DMS53 (cell line): ENCODE measurements at places on chromosomes 16 and 17.

DNA sequence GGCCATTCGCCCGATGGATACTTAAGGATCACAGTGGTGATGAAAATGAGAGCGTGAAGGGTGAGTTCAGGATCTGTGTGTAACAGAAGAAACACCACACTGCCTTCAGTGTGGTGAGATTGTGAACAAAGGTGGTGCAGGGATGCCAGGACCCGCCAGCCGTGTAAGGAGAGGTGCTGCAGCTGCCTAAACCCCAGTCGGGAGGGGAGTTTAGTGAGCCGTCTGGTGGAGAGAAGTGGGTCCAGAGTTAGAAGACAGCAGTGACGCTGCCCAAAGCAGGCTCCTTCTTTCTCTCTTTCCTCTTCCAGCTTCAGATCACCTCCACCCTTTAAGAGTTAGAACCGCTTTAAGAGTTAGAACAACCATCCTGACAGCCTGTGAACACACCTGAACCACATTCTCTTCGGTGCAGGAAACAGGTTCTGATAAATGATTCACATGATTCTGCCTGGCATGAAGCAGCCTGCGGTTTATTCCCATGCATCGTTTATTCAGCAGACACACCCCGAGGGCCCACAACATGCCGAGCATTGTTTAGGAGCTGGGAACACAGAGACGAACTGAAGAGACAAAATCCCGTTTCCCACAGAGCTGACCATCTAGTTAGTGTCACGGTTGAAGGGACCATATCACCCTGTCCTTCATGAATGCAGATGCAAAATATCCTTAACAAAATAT lies 84.0 kb upstream of the DNAH17 start:
- DNase-seq, result no peak

DNA sequence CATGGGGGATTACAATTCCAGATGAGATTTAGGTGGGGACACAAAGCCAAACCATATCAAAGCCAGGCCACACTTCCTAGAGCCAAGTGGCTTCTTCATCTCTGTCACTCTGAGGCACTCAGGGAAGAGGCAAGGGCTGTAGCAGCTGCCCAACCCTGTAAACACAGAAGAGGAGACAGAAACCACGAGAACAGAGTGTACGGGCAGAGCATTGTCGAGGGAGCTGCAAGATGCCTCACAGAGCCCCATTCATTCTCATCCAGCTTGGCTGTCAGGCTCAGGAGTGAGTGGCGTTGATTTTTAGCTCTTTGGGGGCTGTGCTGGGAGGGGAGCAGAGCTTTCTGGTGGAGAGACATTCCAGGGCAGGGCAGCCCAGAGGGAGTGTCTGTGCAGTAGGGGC lies 117.2 kb upstream of the SALL1 start:
- no peak for DNase-seq

GRCh38 chr16:49785970-49786369 lies 69.9 kb downstream of the ZNF423 start:
- DNase-seq, result no peak

DNA sequence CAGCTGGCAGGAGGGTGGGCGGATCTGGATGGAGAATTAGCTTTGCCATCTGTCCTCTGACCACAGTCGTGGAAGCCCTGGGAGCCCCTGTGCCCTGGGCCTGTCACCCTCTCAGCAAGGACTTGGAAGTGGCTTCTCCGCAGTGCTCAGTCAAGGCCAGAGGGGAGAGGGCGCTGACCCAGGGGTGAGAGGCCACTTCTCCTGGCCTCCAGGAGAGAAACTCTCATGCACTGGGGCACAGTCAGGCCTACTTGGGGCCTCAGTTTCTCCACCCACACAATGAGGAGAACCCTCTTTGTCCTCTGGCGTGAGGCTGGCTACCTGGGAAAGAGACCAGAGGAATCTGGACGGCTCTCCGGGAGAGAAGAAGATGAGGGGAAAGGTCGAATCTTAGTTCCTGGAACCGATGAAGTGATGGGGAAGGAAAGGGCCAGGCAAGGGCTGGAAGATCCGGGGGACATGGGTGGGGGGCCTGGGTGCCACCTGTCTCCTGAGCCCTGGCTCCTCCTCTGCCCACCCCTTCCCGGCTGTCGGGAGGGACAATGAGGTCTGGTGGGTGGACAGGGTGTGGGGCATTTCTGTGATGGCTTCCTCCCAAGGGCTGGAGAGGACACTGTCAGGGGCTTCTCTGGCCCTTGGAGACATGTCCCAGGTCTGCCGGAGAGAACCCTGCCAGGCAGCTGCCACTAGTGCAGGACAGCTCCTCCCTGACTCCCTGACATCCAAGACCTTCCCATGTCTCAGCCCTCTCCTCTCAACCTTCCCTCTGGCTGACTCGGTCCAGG lies 9.0 kb upstream of the ARHGAP27 start:
- no peak for DNase-seq

DNA sequence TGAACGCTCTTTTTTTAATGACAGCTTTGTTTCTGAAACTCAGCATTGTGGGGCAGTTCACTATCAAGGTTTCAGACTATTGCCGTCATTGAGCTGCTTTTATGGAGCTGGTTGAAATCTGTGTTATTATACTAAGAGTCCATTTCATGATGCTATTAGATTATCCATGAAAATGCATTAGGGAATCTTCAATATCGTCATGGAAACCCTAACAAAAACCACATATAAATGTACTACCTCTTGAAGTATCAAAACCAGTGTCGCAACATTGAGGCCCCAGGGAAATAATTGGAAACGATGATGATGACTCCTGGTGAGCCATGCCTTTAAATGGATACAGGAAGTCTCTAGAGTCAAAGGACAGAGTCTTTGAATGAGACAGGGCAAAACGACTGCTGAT lies 231.6 kb upstream of the CPHXL start:
- no peak for DNase-seq

- DNase-seq, result no peak
Measured at GRCh38 chr16:75081179-75081859, 35.3 kb downstream of the LDHD start.

DNA sequence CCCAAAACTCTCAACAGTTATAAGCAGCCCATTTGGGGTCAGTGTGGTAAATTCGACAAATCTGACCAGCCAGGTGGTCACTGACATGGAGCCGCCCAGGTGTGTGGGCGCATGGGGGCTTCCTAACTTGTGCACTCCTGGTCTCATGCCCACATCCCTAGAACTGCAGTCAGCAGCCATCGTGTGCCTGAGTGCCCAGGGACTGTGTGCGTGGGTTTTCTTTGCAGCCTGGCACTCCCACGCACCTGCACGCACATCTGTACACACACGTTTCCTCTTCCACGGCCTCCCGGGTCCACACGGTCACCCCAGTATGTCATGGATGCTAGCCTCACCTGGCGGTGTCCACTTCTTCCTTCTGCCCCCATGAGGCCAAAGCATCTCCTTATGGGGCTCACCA lies 38.9 kb upstream of the ZC3H18 start:
- no peak for DNase-seq

DNA sequence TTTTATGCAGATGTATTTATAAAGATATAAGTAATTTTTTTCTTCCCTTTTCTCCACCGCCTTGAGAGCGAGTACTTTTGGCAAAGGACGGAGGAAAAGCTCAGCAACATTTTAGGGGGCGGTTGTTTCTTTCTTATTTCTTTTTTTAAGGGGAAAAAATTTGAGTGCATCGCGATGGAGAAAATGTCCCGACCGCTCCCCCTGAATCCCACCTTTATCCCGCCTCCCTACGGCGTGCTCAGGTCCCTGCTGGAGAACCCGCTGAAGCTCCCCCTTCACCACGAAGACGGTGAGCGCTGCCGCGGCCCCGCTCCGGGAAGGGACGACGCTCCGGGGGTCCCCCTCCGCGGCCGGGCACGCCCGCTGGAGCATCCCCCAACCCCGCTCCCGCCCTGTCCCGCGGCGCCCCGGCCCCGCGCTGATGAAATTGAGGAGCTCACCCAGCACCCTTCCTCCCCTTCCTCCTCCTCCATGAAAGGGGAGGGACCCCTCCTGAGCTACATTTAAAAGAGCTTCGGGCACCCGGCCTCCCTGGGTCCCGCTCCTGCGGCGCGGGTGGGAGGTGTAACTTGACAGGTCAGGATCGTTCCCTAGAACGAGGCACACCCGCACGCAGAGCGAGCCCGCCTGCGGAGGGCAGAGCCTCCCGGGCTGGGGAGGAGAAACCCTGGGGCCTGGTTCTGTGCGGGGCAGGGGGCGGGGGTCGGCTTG lies 706 bp downstream of the HLF start:
- DNase-seq, result peak; percentile 31

DNA sequence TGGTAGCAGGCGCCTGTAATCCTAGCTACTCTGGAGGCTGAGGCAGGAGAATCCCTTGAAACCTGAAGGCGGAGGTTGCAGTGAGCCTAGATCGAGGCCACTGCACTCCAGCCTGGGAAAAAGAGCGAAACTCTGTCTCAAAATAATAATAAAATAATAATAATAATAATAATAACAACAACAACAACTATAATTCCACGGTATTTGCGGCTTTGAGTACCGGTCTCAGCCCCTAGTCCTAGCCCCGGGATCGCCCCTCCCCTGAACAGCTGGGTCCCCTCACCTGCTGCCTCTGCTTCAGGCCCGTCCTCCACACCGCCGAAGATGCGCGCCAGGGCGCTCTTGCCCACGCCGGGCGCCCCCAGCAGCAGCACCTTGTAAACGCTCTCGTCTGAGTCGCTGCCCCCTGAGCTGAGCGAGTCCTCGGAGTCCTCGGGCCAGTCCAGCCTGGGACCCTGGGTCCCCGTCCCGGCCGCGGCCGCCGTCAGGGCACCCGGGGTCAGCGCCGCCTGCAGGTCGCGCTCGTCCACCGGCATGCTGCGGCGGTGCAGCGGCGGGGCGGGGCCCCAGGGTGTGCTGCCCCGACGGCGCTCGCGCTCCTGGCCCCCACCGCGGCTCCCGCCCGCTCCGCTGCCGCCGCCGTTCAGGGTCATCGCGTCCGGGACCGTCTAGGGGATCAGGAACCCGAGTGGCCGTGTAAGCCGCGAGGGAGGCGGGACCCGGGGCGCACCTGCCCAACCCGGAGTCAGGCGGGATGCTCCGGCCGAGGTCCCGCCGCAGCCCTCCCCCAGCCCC lies 611 bp downstream of the RRAD start:
- peak; percentile 69 for DNase-seq

DNA sequence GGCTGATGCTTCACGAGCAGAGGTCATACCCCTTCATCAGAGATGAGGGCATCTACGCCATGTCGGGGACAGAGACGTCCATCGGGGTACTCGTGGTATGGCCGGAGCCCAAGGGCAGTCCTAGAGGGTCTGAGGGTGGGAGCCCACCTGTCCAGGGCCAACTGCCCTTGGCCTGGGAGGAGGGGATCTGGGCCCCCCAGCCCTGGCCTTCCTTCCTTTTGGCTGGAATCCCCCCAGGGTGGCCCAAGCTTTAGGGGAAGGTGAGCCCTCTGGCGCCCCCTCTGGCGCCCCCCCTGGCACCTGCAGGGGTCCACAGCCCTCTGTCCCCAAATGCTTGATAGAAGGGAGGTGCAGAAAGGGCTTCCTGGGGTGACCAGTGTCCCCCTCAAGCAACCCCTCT lies 69.3 kb downstream of the SCNN1B start:
- no peak for DNase-seq

- no peak for DNase-seq
Measured at GRCh38 chr17:82870091-82870491, 30.3 kb upstream of the ZNF750 start.

GRCh38 chr17:4474093-4474492 lies 24.6 kb upstream of the SPNS2 start:
- DNase-seq, result no peak

DNA sequence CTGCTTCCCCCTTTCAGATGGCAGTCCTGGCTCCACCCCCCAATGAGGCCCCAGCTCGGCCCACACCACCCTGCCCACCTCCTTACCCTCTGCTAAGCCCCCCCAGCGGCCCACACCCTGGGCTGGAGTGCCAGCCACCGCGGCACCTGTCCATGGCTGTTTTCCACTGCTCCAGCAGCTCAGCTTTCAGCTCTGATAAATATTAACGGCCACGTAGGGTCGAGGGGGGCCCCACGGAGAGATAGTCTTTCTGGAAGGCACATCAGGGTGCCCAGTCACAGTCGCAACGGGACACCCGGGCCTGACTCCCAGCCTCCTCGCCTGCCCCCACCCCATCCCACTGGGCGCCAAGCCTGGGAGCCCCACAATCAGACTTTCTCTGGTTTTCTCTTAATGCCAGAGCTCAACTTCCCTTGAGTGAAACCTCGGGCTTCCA lies 46.5 kb upstream of the CIBAR2 start:
- DNase-seq, result no peak
